ENCODE measurements at places on chromosomes 6 and 20.

- peak; percentile 57 for DNase-seq
These were observed 41.9 kb upstream of the CALHM6 start for GRCh38 chr6:116419069-116419786.

- no peak for DNase-seq
These were observed 88.1 kb downstream of the CDH4 start for GRCh38 chr20:61340157-61340556.

DNA sequence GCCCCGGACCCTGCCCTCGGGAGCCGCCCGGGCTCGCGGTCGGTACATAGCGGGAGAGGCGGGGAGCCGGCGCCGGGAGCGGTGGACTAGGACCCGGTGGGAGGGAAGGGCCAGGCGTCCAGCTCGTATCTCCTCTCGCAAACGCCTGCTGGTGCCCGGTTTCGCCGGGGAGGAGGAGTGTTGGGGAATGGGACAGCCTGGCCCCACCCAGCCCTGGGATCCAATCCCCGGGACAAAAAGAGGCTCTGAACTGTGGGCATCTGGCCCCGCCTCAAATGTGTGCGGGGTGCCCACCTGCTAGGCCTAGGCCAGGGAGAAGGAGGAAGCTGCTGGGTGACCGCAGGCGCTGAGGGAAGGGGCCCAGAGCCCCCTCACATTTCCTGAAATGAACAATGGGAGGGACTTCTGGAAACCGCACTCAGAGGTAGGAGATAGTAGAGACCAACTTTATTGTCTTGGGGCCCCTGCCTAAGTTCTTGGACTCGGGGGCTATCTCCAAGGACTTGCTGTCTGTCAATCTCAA lies at the start of gene KCNK17:
Gene KCNK17, minus strand, starts transcription at position 147 of the 523 bp plus-strand sequence. Its CDS starts 99 bp downstream, at position 48.
- no peak for DNase-seq

DNA sequence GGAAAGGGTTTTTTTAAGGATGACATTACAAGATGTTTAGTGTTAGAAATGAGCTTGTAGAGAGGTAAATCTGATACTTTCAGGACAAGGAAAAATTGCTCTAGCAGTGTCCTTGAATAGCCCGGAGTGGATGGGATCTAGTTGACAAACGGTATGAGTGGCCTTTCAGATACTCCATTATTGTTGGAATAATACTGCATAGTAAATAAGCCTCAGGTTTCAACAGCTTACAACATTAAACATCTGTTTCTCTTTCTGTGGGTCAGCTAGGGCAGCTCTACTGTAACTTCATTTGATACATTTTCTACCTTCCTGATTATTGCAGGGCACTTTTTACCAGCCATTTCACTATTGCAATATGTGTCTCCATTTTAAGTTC lies 118.0 kb downstream of the B3GAT2 start:
- DNase-seq: no peak

- DNase-seq: no peak
These were observed 12.6 kb downstream of the AFDN start for GRCh38 chr6:167839343-167839742.

- DNase-seq: no peak
These were observed 208.2 kb downstream of the DLL1 start for GRCh38 chr6:170082531-170083187.

DNA sequence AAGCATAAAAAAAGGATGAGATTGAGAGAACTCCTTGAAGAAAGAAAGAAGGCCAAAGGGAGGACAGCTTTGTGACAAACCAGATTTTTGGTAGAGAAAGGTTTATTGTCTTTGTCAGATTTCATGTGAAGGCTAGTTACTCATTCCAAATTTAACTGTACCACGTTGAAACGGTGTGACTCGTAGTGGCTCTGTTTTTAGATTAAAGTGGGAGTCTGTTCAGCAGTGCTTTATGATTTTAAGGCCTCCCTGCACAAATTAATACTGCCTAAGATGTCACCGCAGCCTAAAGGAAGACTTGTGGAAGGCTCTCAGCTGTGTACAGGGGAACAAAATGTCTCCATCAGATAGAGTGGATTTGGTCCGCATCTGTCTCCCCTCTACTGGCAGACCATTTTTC lies 35.9 kb downstream of the CDC40 start:
- peak; percentile 27 for DNase-seq

DNA sequence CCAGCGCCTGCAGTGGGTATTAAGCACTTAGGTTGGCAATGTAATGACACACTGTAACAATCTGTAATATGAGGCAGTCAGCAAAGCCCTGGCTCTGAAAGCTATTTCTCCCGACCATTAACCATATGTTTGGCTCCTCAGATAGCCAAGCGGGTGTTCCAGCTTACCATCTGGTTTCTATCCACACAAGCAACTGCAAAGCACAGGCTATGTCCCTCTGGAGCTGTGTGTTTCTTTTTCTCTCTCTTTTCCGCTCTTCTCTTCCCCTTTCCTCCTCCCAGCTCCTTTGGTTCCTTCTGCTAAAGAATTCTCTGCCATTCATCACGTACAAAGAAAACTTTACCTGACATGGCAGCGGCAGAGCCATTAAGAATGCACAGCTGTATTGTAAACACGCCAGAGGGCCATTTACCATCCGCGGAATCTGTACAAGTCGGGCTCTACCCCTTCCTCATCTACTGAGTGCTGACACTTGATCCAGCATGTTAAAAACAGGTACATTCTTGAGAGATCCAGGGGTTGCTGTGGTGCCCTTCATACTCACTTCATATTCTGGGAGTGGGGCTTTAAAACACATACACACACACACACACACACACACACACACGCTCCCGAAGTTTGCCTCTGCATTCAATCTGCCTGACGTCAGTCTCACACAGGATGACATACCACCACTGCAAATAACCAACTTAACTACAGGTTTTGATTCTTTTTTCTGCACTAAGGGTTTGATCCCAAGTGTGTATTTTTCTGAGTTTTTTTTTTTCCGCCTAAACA lies 77.2 kb downstream of the BACH2 start:
- DNase-seq: peak; percentile 69

- no peak for DNase-seq
These were observed 107.1 kb upstream of the LGSN start for GRCh38 chr6:63426844-63427243.

All from EH (cell line).